ENCODE measurements at places on chromosomes 2 and 18.

DNA sequence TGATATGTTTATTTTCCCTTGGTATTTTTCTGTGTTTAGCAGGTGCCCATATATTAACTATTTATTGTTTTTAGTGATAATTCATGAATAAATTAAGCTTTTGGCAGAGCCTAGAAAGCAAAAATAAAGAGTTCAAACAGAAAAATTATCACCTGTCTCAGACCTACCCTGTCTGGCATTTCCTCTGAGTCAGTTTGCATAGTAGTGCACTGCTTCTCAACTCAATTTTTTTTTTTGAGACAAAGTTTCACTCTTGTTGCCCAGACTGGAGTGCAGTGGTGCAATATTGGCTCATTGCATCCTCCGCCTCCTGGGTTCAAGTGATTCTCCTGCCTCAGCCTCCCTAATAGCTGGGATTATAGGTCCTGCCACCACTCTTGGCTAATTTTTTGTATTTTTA, 793.9 kb downstream of the SUCLG1 start:
- DNase-seq: no peak

- no peak for DNase-seq
These were observed 160.4 kb downstream of the PTPRM start for GRCh38 chr18:7727361-7728076.

- no peak for DNase-seq
These were observed 22.4 kb downstream of the TWIST2 start for GRCh38 chr2:238870261-238870660.

GRCh38 chr18:8937160-8938094, 165.1 kb upstream of the NDUFV2 start:
- DNase-seq: no peak

- no peak for DNase-seq
These were observed 190.1 kb downstream of the CDCA7 start for GRCh38 chr2:173544641-173545363.

GRCh38 chr2:207286106-207286505, 120.4 kb upstream of the KLF7 start:
- DNase-seq: peak; percentile 15

- DNase-seq: no peak
These were observed 18.2 kb downstream of the IGFBP2 start for GRCh38 chr2:216651351-216651881.

DNA sequence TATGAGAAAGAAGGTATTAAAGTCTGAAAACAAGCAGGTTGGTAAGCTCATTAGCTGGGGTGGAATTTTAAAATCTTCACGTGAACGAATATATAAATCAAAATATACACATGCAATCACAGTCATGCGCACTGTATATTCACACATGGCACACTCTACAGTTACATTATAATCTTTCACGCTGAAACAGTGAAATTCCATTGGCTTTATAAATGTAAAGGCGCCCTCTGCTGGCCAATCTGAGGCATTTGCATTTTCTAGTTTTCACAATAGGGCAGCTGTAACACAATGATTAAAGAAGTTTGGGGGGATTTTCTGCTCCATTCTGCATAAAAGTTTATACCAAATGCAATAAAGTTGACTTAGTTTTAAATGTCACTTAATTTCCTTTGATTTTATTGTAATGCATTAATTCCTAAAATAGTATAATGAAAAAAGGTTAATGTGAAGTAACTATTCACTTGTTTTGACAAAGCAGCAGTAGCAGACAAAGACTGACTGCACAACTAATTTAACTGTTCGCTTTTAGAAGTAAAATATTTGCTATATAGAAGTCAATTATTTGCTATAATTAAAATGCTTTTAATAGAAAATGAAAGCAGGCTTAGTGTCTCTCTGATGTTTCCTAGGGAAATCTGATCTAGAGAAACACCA, 17.2 kb downstream of the IFIH1 start:
- peak; percentile 74 for DNase-seq

DNA sequence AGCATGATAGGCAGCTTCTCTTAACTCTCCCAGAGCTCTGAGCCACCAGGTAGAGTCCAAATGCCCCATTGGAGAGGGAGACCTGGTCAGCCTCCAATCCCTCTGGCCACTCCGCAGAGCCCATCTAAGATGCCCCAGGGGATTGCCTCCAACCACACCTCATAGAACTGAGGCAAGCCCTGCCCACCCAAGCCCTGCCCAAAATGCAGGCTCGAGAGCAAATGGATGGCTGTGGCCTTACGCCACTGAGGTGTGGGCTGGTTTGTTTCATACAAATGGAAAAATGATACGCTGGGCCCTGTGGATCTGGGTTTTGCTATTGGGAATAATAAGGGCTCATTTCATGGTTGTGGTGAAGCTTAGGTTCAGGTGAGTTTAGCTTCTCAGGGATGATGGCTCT, 3.0 kb upstream of the TFCP2L1 start:
- DNase-seq: no peak

DNA sequence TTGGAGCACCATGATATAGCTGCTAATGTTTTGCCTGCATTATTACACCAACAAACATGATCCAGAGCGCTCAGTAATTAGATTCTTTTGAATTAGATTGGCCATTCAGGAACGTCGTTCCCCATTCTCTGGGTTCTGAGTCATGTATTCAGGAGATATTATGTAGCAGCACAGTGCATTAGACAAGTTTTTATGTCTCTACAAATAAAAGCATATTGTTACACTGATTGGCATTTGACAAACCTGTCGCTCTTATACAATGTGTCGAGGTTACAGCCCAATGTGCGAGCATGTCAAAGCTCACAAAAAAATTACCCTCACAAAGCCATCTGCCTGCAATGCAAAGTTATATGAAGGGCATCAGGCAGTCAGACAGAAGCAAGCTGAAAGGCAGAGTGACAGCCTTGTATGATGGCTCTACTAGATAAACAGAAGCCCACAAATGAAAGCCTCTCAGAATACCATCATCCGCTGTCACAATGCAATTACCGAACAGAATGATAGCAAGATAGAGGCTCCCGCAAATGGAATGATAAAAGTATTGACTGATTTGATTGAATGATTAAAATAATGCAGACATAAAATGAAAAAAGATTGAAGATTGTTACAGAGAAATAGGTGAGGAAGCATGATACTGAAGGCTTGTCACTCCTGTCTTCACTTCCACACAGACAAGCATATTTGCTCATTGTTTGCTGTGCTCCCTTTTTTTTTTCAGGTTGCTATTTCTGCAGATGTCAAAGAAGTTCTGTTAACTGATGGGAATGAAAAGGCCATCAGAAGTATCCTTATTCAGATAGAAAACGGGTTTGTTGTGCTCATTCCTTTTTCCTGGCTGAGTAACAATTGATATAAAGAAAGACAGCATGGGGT, 234.6 kb upstream of the SIX3 start:
- DNase-seq: no peak

- no peak for DNase-seq
These were observed 33.3 kb upstream of the GMCL1 start for GRCh38 chr2:69796174-69796573.

DNA sequence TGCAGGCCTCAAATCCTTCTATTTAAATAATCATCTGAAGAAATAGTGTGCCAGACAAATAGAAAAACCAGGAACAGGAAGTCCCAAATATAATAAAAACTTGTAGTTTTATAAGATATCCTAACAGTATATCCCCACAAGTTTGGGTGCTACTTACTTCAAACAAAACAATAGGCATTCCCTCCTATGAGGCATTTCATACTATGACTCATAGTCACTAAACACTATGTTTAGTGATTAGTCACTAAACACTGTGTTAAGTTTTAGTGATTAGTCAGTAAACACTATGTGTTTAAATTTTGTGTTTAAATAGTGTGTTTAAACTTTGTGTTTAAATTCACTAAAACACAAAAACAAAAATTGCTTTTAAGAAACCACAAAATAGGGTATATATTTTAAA, 407.0 kb upstream of the CDH19 start:
- DNase-seq: no peak

- no peak for DNase-seq
These were observed 41.4 kb downstream of the ATP6V1C2 start for GRCh38 chr2:10762651-10763460.

DNA sequence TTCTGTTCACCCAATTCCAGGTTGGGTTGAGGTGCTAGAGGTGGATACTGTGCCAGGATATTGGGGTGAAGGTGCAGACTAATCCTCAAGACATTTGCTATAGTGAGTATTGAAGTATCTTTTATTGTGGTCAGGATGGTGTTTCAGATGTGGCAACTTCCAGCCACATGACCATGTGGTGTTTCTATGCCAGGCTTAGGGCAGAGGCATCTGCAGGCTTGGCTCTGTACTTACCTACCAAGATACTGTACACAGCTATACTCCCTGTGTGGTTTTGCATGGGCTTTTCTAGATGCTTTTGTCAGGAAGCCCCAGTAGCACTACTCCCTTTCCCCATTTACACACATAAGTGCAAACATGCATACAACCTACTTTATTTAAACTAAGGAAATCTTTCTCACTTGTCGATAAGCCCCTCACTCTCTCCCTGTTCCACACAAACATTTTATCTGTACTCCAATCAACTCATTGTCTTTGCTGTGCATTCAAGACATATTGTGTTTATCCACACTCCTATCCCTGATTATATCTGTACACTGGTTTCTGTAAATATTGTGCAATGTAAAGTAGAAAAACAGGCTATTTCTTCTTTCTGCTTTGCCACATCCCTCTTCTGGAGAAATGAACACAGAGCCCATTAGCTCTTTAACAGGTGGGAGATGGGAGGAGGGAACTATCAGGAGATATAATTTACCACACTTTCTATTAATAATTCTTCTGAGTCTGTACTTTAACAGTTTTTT, 12.3 kb downstream of the ARL6IP6 start:
- peak; percentile 20 for DNase-seq

- peak; percentile 79 for DNase-seq
These were observed 3.8 kb downstream of the DLX2 start for GRCh38 chr2:172098650-172099471.

DNA sequence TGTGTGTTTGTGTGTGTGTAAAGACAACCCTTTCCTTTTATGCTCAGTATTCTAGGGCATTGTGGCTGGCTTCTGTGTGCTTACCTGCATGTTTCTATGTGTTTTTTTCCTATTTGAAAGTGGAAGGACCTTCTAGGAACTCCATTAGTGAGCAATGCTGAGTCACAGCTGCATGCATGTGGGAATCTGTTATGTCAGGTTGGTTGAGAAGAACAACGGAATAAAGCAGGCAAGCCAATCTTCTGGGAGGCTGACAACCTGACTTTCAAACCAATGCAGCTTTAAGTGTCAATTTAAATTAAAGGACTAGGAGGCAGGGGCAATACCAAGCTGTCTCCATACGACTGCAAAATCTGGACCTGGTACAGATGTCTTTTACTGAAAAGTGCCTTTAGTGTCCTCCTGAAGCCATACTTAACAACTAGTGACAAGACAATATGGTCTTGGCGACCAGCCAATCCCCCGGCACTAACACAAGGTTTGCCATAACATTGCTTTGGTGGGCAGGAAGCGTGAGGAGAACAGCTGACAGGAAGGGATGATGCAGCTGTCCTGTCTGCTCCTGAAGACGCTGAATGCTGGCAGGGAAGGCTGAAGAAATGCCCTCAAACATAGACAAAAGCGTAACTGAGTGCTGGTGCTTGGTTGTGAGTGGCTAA, 514.7 kb upstream of the CDH7 start:
- no peak for DNase-seq

Measured in activated CD4-positive, alpha-beta T cell treated with anti-CD3 and anti-CD28 coated beads for 36 hours (primary cell).